NCI-H1048 (cell line): ENCODE measurements at places on chromosomes 5 and 9.

GRCh38 chr9:136824496-136825225 is 16.9 kb downstream of the RABL6 start:
- no peak for DNase-seq

GRCh38 chr5:64923151-64923685 is 154.5 kb downstream of the CWC27 start:
- no peak for DNase-seq

DNA sequence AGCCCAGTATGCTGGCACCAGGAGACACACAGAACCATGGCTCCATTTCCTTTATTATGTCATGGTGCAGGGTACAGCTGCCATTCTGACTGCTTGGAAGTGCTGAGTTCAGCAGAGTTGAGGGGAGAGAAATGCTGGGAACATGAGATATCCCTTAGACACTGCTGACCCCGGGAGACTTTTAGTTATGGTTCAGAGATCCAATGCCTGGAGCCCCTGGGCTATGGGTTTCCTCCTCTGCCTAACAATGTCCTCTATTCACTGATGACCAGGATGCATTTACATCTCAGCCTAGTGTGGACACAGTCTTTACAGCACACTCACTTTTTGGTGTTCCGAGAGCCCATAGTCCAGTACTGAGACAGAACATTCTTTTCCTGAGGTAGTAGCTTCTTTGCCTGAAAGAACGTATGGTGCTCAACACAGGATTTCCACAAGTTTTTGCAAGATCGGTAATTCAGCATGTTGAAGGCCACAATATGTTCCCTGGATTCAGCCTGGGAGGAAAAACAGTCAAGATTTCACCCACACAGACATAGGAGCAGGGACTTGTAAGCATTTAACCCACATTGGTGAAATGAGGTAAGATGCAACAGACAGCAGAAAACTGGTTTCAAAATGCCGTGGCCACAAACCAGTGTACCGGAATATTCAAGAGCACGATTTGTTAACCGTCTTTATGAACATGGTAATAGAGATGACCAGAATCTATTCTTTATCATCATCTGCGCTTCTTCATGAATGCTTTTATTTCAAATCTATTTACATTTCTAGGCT is 71.3 kb downstream of the PTPN3 start:
- DNase-seq, result no peak

GRCh38 chr9:110742741-110743371 is 74.3 kb downstream of the MUSK start:
- no peak for DNase-seq

DNA sequence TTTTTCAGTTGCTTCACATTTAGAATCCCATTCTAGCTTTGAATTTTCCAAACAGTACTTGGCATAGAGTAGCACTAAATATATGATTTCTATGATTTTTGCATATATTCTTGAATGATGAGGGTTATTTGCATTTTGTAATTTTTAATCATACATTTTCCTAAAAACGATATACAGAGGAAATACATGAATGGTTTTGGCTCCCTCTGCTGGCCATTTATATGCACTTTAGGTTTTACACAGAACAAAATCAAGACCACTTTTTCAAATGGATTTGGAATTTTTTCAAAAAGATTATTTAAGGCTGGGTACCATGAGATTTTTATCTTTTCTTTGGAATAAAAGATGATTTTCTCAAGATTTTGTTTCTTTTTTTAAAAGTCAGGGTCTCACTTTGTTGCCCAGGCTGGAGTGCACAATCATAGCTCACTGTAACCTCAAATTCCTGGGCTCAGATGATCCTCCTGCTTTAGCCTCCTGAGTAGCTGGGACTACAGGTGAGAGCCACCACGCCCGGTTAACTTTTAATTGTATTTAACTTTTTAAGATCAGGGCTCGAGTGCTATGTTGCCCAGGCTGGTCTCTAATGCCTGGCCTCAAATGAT is 16.7 kb upstream of the COMMD10 start:
- no peak for DNase-seq

DNA sequence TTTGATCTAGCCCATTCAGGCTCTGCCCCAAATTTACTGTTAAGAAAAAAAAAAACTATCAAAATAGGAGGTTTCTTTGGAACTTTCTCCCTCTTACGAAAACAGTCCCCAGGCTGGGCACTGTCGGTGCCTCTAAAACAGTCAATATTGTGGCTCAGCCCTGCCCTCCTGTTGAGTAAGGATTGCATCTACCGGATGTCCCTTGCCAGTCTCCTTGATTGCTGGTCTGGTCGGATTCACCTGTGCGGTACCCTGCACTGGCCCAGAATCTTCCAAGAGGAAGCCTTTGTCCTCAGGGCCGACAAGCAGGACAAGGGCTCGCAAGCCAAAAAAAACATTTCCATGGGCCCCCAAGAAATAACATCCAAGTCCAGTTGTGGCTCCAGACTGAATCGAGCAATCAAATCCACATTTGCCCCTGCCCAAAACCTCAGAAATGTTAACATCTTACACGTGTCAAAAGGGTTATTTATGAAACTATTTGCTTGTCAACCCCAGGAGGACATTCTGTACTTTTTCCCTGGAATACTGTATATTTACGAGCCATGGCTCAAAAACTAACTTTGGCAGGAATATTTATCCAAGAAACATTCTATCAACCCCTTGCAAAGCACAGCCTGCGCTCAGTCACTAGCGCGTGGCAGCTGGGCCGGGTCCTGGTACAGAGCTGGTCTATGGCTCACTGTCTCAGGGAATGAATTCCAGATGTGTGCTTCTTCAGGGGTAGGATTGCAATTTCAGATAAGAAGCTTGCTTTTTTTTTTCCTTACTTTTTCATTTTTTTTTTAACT is 129.2 kb upstream of the ADRA1B start:
- DNase-seq, result no peak

DNA sequence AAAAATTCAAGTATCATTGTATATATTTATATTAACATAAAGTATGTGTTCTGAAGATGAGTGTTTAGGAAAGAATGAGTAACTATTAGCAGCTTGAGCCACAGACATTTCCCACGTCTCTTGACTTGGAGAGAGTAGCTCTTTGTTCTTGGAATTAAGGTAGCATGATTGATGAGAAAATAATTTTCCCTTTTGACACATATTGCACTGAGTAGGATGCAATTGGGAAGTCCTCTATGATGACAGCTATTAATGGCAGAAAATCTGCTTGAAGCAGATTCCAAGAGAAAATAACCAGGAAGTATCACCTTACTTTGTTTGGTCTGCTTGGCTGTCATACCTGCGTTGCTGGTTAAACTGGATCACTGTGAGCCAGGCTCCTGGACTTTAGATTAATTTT is 204.8 kb downstream of the TLE4 start:
- no peak for DNase-seq

DNA sequence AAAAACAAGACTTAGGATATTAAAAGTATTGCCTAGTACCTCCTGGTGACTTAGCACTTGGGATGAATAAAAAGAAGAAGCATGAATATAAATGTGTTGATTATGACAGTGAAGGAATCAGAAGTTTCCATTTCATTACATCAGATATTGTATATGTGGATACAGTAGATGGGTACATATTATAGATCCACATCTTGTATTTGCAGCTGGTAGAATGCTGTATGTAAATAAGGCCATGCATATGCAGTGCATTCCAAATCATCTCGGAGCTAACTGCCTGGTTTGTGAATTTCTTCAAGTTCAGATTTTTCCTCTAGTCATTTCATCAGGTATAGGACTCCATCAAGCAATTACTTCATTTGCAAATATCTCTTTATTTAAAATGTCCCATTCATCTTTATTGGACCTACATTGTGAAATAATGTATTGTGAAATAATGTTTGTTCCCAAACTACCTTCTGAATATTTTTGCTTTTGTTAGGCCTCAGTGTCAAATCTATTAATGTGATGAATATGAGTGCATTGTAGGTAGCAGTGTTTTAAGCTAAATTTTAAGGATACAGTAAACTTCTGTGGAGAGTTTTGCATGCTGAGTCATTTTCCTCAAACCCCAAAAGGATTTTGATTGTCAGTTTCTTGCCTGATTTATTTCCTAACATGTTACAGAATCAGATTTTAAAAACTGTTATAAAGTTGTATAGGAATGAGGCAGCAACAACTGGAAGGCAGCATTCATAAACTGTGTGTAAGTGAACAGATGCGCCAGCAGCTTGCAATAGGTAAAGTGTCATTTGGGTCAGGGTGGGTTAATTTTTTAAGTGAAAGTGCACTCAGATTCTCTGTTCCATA is 370.8 kb upstream of the RIOK2 start:
- DNase-seq, result no peak

DNA sequence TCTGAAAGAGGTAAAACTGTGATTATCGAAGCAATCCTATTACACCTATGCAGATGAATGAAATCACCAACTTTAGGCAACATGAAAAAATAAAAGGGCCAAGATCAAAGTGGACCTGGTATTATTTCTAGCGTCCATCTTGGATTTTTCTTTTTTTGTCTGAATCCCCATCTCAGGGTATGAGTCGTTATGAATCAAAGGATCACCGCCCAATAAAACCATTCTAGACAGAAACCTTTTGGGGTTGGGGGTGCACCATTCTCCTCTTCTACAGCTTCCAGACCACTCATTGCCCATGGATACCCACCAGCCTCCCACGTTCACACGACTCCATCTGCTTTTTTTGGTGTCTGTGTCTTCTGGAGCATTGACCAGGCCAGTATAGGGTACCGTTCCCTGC is 33.4 kb downstream of the MAP1B start:
- DNase-seq, result no peak

- DNase-seq, result no peak
These were observed at the start of gene PCDHB9 for GRCh38 chr5:141186897-141187512. Gene PCDHB9, plus strand, starts transcription at chr5:141187161. Its CDS starts 158 bp downstream, at chr5:141187319.

GRCh38 chr5:139226131-139226530 is 28.0 kb upstream of the SIL1 start:
- DNase-seq, result no peak

DNA sequence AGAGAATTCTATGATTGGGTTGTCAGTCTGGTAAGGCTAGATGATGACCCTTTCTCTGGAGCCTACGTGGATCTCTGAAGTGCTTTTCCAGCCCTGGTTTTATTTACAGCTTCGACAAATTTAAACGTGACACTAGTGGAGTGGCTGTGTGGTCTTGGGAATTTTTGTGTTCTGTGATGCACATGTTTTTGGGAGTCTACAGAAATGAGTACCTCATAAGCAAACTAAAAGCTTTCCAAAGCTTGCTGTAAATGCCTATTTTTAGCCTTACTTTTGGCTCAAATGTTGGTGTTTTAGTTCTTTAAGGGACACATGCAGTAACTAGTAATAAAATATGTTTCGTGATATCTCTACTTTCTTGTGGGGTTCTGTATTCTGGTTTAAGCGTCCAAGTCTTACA is 3.3 kb downstream of the LARP1 start:
- DNase-seq, result no peak

DNA sequence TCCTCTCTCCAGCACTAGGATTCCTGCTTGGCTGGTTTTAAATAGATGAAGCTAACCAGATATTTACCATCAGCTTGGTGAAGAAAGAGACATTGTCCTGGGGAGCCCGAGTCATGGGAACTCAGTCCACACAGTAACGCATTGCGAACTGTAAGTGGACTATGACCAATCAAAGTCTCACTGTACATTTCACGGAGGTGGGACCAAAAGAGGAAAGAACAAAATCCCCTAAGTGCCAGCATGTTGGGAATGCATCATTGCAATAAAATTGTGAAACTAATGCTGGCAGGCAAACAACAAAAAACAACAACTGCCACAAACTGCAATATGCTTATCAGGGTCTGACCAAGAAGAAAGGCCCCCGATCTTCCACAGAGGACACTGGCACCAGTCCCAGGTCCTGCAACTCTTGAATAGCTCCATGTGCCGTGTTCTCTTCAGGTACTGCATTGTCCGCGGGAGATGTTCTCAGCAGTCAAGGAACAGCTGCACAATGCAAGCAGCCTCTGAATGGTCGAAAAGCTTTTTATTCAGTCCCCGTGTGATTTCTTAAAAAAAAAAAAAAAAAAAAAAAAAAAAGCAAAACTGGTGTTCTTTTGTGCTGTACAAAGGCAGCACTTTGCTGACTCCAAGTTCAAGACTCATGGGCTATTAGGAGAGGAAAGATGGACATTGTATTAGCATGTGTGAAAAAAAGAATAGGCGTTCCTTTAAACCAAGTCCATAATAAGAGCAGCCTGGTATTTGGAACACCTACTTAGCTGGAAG is 38.1 kb downstream of the SEMA6A start:
- no peak for DNase-seq

- no peak for DNase-seq
These were observed 84.0 kb downstream of the SEC61B start for GRCh38 chr9:99305820-99306811.

DNA sequence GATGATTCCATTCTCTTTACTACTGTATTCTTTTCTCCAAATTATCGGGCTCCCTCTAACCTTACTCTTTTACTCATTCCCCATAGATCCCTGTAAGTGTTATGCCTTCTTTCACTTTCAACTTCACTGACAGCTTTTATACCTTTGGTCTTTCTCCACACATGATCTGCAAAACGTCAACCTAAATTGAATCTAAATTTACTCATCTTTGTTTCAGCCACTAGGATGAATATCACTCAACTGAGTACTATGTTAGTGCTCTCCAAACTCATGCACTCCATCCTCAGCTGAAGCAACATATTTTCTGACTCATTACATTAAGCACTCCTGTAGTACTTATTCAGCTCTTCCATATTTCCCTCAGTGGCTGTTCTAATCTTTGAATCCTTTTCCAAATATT is 133.4 kb downstream of the ADAMTS19 start:
- DNase-seq, result no peak

DNA sequence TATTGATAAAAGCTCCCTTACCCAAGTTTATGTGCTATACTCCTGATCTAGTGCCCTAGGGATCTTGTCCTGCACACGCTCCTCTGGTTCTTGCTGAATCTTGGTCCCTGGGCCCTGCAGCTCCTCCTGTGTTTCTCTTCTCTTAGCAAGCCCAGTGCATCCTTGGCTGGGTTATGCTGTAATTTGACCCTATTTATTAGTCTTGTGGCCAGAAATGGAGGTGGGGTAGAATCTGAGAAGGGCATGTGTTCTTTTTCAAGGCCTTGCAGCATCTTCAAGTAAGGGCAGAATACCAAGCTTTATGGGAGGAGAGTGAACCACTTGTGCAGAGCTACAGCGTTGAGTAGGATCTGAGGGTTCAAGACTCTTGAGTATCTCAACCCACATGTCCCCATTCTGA is 366.8 kb downstream of the FAM170A start:
- no peak for DNase-seq
